GM23248 (cell line): ENCODE measurements at places on chromosomes 12 and 14. TPM values are rescaled to one million over a fixed set of nuclear protein-coding genes. Genes with fewer than 3 reads are reported as not detected.

E2F7 gene
- 2.5 and 5.6 TPM in 2 replicates for total RNA-seq

TMEM253 gene
- 0.97 TPM in 1 of 2 replicates, not detected in the other for total RNA-seq

DNA sequence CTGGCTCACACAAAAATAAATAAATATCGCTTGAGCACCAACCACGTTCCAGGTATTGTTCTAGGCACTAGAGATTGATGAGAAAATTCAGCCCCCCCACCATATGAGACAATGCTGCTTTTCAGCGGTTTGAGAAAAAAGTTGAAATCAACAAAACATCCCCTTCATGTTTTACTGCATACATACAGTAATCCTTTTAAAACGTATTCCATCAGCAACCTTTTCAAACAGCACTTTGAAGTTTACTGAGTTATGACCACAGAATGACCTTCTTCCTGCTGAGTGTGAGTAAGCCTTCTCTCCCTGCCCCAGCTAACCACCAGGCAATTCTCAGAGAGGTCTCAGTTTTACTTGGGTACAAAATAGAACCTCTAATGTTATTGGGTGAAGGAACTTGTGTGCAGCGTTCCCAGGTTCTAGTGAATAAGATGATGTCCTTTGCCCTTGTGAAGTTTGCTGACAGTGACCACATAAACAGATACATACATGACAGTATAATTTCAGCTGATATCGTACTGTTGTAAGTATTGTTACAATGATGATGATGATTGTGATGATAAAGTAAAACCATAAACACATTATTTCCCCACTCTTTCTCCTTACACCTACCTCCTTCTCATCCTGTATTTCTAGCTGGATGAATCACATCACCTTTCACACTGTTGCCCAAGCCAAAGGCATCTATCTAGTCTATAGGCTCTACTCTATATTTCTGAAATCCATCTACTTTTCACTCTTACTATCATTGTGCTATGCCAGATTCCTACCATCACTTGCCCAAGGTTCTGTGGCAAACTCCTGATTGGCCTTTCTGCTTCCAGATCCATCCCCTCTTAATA is 124.4 kb upstream of the KRR1 start:
- no peaks in the 10 kb centered on the region for H3K36me3 ChIP-seq
- DNase-seq: peak; percentile 88
- no peak overlapping the region for H3K4me3 ChIP-seq
- H3K27me3 ChIP-seq: no peaks in the 10 kb centered on the region

RFX4 gene
- not detected in 2 replicates for total RNA-seq

DNA sequence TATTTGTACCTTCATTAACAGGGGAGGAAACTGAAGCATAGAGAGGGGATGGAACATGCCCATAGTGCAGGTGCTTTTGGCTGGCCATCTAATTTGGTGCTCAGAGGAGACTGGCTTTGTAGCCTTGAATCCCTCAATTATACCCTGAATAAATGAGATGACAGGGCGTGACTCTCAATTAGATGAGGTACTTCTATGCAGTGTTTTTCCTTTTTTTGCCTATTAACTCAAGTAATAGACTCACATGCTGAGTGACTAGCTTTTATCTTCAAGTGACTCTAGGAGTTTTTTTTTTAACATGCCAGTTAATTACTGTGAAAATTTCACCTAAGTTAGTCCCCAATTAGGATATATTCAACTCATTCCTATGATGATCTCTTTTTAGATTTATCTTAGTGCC is 243.7 kb downstream of the DACT1 start:
- no peaks in the 10 kb centered on the region for H3K27me3 ChIP-seq
- H3K4me1 ChIP-seq: peaks cover 14% of the 10 kb centered on the region; the same call in 1 of the 2 replicates
- no peak overlapping the region for H3K27ac ChIP-seq
- no peaks in the 10 kb centered on the region for H3K36me3 ChIP-seq
- no peak overlapping the region for H3K4me3 ChIP-seq
